ENCODE measurements at places on chromosomes 3 and 15.

DNA sequence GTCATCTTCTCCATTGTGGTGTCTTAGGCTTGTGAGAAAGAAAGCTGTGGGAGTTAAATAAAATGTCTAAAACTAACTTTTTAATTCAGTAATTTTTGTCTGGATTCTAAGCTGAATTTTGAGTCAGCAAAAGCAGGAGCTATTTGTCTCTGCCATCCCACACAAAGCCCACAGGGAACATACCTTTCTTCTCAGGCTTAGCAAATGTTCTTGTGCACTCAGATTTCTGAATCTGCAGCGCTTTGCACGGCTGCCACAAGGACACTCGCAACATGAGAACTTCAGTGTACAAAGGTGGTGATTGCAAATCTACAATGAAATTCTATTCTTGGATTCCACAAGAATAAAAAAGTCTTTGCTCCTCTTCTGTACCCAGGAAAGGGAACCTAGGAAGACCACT is 88.2 kb upstream of the RNF7 start:
- DNase-seq, result no peak

- DNase-seq, result no peak
Measured at GRCh38 chr3:171895291-171895690, 52.1 kb downstream of the TMEM212 start.

- no peak for DNase-seq
Measured at GRCh38 chr3:144816323-144816722, 844.7 kb downstream of the DIPK2A start.

- no peak for DNase-seq
Measured at GRCh38 chr3:183824761-183825455, 469 bp downstream of the MAP6D1 start.

DNA sequence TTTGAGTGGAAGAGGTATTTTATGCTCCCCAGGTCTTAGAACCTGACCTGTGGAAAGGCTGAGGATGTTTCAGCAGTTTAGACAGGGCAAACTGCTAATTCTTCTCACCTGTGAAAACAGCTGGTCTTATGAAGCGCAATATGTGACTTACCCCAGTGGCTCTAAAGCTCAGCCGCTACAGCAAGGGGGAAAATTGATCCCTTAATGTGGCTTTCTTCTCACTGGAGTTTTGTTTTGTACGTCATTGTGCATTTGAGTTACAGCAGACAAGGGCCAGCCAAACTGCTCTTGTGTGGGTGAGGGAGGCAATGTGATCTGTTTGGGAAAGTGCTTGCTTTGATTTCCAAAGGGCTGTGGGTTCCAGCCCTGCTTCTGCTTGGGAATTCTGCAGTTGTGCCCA is 293.4 kb upstream of the LRRFIP2 start:
- no peak for DNase-seq

DNA sequence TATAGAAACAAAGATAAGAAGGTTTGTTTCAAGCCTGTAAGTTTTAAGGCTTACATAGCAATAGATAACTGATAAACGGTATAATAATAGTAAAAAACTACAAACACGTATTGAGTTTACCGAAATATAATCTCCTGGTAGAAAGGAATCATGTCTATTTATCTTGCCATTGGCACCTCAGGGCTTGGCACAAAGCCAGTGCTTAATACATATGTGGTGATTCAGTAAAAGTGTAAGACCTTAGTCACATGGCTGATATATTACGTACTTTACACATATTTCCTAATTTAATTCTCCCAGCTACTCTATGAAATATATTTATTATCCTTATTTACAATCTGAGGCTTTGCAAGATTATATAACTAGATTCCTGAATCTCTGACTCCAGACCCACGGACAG is 32.0 kb upstream of the SLCO3A1 start:
- no peak for DNase-seq

- DNase-seq, result no peak
Measured at GRCh38 chr3:24154013-24154695, 209.1 kb downstream of the NR1D2 start.

All from brain microvascular endothelial cell (primary cell).